ENCODE measurements at places on chromosomes 11 and 22.

GRCh38 chr11:66891851-66892660 lies 35.2 kb downstream of the LRFN4 start:
- peak; percentile 61 for DNase-seq

DNA sequence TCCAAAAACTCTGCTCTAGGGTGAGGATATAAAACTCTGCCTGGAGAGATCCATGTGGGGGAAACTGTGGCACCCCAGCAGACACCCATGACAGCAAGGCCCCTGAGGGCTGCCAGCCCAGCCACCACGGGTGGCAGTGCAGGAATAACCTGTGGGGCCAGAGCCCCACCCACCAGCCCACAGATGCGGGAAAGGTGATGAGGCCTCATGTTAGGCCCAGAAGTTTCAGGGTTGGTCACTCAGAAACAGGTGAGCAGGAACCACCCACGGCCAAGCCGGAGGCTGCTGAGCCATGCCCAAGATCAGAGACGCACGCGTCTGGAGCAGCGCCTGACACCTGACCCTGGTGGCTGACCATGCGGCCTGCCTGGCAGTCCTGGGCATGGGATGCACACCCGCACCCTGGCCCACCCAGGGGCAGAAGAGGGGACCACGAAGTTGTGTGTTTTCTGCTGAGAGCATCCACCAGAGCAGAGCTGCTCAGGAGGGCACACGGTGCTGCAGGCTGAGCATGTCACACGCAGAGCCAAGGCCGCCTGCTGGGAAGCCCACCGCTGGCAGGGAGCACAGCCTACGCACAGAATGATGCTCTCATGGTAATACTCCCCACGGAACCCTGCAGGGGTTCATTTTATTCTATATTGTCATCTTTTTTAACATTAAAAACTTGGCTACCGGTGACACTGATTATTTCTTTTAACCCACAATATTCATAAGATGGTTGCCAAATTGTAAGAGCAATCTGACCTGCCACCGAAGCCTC lies 41.2 kb downstream of the DUSP8 start:
- DNase-seq: no peak

- DNase-seq: no peak
Measured at GRCh38 chr22:21948824-21949568, 3.7 kb downstream of the PPM1F start.

GRCh38 chr11:774873-775592 lies 2.3 kb downstream of the GATD1 start:
- DNase-seq: no peak

DNA sequence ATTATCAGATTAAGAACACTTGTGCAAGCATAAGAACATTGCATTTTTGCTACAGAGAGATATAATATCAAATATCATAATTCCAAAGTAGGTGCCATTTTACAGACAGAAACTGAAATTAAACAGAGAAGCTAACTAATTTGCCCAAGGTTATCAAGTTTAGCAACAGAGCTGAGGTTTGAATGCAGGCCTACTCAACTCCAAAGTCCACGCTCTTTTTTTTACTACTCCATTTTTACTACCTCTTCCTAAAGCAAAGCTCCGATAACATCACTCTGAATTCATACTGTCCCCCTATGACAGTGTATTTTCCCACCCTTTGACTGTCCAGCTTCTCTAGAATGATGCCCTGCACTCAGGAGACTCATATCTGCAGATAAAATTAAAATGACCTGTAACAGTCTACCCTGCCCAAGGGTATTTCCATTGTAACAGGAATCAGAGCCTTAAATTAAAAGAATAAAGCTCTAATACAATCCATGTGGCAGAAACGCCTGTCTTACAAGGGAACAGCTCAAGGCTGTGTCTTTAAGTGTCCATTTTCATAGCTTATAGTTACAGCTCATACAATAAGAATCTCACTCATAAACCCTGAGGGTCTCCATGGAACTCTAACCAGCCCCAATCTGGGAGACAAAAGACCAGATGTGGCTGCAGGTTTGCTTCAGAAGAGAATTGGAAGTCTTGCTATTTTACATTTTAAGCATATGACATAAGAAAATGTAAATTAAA lies 36.8 kb downstream of the ALG9 start:
- no peak for DNase-seq

- DNase-seq: peak; percentile 91
Measured at GRCh38 chr22:39170825-39171622, 18.5 kb upstream of the CBX7 start.

GRCh38 chr11:88341522-88342251 lies 4.2 kb upstream of the CTSC start:
- DNase-seq: no peak

GRCh38 chr11:114399490-114400215 lies 658 bp downstream of the C11orf71 start:
- DNase-seq: no peak

DNA sequence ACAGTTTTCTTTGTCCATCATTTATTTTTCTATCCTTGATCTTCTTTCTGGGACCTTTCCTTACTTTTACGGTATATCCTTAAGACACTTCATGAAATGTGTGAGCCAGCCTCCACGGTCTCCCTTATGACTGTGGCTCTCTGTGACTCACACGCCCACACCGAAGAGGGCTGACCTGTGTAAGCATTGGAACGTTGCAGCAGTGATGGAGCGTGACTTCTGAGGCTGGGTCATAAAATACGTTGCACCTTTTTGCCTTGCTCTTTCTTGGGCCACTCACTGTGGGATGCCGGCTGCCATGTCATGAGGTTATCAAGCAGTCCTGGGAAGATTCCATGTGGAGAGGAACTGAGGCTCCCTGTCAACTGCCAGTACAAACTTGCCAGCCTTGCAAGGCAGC lies 96.3 kb upstream of the RAB1B start:
- peak; percentile 47 for DNase-seq

- DNase-seq: no peak
Measured at GRCh38 chr11:130390071-130390758, 38.2 kb downstream of the ADAMTS8 start.

GRCh38 chr11:8002676-8003075 lies 15.5 kb downstream of the EIF3F start:
- no peak for DNase-seq

DNA sequence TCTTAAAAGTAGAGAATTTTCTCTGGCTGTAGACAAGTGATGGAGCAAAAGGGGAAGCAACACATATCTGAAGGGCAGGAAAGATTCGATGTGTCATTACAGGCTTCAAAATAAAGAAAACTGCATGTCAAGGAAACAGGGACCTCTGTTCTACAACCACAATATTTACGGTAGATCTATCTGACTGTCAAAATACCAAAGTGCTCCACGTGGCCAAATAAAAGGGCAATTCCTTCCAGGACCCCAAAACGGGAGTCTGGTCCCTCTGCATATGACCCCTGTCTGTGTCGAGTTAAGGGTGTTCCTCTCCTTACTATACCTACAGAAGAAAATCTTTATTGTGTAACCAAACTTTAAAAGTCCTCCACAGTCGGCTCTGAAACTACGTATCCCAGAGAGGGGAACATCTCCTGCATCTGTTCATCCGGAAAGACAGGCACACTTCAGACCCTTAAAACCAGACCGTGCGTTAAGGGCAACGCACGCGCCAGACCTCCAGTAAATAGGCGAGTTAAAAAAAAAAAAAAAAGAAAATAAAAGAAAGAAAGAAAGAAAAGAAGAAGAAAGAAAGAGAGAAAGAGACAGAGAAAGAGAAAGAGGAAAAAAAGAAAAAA lies 756 bp downstream of the CLNS1A start:
- DNase-seq: no peak

DNA sequence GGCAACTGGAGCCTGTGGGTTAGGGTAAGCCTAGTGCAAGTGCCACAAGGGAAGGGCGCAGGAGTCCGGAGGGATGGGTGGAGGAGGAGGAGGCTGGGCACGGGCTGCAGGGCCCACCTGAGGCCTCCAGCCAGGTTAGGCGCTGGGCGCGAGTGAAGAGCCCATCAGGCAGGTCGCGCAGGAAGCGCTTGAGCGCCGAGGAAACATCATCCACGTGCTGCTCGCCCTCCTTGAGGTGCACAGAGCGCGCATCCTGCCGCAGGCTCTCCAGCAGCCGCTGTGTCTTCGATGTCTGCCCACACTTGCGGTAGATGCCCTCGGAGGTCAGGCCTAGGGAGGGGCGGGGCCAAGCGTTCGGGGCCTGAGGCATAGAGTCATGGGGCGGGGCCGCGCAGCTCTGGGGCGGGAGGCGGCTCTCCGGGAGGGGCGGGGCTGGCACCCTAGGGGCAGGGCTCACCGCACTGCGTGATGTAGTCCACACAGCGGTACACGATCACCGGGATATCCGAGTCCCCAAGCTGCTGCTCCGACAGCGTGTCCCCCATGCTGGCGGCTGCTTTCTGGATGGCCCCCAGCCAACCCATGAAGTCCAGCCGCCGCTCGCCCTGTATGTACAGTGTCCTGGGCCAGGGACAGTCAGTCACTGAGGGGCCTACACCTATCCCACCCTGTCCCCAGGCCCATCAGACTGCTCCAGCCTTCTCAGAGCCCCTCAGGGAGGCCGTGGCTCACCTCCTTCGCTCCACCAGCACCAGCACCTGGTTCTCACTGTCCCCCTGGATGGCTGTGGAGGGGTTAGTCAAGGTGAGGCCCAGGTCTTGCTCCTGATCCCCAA lies 22.9 kb upstream of the PDE2A start:
- DNase-seq: no peak

GRCh38 chr22:49312601-49313000 lies 515.1 kb downstream of the BRD1 start:
- DNase-seq: no peak

GRCh38 chr11:125479137-125479536 lies 16.9 kb downstream of the FEZ1 start:
- DNase-seq: no peak

GRCh38 chr11:43751726-43752125 lies 71.2 kb downstream of the HSD17B12 start:
- no peak for DNase-seq
